ENCODE measurements at places on chromosomes 6 and 20. TPM values are rescaled to one million over a fixed set of nuclear protein-coding genes. Genes with fewer than 3 reads are reported as not detected.
A peak's percentile ranks its signal among the peaks of the same experiment; 100 is the strongest.

GRCh38 chr20:50460608-50461267, 49.4 kb upstream of the PTPN1 start:
- DNase-seq, result peak; percentile 89

SCRT2 gene
- total RNA-seq, result not detected

GRCh38 chr6:154206141-154206540, 150.5 kb downstream of the IPCEF1 start:
- no peak for DNase-seq

FBXO30 gene
- 18.5 TPM for total RNA-seq

DNA sequence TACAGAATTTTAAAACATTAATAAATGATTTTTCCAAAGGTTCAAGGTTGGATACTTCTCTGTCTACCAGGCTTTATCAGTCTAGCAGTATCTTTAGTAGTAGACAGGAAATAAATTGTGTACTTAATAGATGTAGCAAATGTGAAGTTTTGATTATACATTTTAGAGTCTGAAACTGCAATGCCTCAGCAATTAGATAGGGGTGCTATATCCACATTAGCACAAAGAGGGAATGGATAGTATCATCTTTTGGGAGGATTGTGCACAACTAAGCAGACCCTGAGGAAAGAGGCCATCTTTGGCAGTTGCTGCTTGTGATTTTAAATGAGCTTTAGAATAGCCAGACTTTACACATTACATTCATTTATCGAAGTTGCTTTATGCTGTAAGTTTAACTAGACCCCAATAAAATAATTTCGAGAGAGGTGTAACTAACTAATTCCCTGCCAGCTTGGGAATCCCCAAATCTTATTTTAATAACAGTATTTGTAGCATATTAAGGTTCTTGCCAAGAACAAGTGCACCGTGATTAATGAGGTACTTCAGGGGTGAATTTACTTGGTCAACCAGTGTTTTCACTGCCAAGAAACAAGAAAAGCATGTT, 2.8 kb downstream of the KCNQ5 start:
- no peak for DNase-seq

KIF16B gene
- 9.7 TPM for total RNA-seq

DNA sequence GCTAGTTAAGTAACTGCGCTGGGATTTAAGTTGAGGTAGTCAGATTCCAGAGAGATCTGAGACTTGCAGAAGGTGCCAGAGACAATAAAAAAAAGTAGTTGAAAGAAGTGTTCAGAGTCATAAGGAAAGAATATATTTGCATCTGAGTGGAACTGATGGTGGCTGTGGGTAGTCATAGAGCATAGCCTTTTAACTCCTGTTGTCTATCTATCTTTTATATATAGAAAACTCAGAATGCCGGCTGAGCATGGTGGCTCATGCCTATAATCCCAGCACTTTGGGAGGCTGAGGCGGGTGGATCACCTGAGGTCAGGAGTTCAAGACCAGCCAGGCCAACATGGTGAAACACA, 62.0 kb downstream of the CARMIL1 start:
- DNase-seq, result no peak

DNA sequence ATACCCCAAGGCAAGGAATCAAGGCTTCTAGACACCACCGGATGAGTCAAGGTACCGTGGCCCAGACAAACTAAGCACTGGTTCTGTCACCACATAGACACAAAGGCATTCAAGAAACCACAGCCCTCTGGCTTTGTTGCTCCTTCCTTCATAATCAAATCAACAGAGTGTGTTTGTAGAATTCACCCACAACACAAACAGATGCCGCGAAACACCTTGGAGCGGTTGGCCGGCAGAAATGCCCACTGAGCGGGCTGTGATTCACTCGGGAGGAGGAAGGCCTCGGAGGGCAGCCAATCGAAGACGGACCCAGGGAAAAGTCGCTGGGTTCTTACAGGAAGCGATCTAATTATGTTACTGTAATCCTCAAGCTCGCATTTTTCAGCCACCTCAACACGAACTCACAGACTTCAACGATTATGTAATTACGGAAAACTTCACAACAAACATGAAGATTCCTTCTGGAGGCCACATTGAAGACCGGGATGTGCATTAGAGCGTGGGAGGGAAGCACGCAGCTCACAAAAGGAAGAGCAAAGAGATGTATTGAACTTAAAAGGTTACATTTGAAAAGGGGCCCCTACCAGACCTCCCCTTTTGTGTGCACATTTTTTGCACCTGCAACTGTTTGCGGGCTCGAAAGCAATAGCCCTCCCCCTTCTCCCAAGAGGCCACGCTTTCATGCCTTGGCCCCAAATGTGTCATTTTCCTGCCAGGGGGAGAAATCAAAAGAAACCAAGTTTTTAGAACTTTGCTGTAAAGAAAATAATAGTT, 184.7 kb upstream of the PREP start:
- no peak for DNase-seq

DNA sequence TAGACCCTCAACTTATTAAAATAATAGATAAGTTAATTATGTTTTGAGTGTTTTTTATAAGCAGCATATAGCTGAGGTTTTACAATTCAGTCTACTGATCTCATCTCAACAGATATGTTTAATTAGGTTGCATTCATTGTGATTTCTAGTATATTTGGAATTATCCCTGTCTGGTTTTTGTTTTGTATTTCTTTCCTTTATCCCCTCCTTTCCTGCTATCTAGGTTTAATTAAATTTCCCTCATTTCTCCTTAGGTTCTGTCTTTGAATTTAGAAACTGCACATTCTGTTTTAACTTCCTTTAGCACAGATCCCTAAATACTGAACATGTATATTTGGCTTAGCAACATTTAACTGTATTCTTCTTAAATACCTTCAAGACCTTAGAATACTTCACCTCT, 4.9 kb upstream of the SUMO4 start:
- no peak for DNase-seq

DNA sequence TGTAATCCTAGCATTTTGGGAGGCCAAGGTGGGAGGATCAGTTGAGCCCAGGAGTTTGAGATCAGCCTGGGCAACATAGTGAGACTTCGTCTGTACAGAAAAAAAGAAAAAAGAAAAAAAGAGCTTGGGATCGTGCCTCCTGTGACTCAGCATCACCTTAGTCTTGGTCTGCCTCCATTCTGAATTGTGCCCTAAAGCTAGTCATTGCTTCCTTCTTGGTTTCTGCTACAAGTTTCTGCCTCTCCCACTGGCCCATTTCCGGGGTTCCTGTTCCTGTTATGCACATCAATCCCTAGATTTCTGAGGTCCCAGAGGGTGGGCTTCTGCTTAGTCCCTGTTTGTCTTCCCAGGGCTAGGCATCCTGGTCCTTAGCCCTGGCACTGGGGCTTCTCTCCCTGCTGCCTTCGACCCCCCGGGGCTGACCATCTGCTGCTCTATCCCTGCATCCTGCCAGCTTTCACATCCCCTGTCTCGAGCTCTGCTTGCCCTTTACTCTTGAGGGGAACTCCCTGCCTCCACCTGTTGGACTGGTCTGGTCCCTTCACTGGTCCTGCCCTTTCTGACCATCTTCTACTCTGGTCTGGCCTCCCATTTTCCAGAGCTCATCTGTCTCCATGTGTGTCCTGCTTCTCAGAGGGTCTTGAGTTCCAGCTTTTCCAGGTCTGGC, 77.5 kb upstream of the ESR1 start:
- no peak for DNase-seq

DNA sequence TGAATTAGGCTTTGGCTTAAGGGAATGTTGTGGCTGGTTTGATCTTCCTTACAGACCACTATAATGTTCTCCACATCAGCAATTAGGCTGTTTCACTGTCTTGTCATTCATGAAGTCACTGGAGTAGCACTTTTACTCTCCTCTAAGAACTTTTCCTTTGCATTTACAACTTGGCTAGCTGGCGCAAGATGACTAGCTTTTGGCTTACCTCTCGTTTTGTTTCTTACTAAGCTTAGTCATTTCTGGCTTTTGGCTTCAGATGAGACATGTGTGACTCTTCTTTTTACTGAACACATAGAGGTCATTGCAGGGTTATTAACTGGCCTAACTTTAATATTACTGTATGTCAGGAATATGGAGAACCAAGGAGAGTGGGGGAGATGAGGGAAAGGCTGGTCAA, 143.2 kb downstream of the PTCHD4 start:
- no peak for DNase-seq

HSPA1A gene
- total RNA-seq, result 155 TPM

ALDH8A1 gene
- 0.37 TPM for total RNA-seq

- peak; percentile 44 for DNase-seq
Measured at GRCh38 chr20:25058847-25059810, 1.2 kb upstream of the ACSS1 start.

SIRPB1 gene
- 0.17 TPM for total RNA-seq

DNA sequence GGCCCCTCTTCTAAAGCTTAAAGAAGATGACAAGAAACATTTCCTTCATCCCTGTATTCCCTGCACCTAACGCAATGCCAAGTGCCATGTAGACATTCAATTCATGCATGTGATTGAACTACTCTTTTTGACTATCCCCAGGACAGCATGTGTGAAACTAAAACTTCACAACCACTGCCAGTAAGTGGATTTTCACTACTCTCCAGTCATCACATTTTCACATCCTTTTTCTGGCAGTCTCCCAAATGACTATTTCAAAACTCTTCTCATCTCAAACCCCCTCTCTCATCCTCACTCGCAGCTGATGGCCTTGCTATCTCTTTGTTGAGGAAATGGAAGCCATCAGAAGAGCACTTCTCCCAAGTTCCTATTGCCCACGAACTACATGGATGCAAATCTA, 122.6 kb downstream of the OPRM1 start:
- no peak for DNase-seq

DNA sequence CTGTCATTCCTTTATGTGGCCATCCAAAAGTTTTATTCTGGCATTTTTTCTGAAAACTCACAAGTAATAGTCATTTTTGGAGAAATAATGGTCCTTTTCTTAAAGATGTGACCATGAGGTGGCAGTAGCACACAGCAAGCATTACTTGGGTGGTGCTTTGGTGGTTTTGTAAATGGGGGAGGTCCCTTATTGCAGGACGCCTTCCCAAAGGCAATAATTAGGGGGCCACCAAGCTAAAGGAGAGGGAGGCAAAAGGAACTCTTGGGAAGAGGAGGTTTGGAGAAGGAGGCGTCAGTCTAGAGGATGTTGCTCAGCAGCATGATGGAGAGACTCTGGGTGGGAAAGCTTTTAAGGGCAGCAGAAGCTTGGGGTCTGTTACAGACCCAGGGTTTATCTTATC, 422.6 kb upstream of the MMS22L start:
- DNase-seq, result no peak

RARS2 gene
- 38.3 TPM for total RNA-seq

DNA sequence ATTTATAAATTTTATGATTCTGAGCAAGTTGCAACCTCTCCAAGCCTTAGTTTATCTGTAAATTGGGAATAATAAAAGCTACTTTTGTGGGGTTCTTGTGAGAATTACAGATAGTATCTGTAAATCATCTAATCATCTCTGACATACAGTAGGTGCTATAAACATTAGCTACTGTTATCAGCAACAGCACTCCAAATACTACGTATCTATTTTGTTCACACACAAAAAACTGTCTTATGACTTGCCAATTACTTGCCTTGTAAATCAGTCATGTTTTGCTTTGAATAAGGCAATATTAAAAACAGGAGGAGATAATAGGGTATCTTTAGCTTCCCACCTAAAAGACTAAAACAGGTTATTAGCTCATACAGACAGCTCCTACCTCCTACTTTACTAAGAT, 36.7 kb downstream of the DTNBP1 start:
- DNase-seq, result no peak

SUMO4 gene
- total RNA-seq, result 1.3 TPM

DNA sequence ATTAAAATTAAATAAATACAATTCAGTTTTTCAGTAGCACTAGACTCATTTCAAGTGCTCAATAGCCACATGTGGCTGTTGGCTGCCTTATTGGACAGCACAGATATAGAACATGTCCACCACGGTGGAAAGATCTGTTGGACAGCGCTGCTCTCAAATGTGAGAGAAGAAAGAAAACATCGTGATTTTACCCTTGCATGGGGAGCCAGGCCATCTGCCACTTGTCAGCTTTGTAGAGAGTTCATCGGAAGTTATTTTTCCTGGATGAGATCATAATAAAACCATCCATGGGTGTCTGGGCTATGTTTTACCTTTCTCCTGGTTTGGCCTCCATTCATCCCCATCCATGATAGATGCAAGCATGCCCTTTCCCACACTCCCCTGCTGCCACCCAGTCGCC, 5.8 kb upstream of the KIF3B start:
- no peak for DNase-seq

DUSP15 gene
- total RNA-seq, result 0.34 TPM

DNA sequence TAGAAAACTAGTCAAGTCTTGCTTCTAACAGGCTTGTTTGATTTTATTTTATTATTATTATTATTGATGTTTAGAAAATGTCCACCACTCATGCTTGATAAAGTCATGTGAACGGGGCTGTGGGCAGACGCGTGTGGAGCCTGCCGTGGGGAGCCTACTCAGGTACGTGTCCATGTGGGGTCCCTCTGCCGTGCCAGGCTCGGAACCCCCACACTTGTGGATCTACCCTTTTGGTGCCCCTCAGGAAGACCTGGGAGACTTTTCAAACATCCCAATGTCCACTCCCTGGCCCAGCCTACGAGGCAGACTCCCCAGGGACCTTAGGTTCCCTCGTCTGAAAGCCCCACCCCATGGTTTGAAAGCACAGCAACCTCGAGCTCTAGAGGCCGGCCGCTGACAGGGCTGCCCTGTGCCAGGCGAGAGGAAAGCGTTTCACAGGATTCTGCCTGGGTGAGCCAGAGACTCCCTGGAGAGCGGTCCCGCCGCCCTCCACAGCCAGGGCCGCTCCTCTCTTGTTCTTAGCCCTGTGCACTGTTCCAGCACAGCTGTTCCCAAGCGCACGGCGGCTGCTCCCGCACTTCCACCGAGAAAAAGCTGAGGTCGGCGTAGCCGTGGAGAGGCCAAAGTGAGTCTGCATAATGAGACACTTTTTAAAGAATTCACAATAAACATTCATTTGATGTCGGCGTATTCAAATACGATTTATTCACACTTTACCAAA, 249.7 kb downstream of the TTLL2 start:
- no peak for DNase-seq

GRCh38 chr20:22927537-22927936, 107.6 kb upstream of the SSTR4 start:
- DNase-seq, result no peak

GRCh38 chr6:144264270-144265060, 20.7 kb upstream of the UTRN start:
- DNase-seq, result peak; percentile 87

GRCh38 chr6:46058951-46059350, 43.3 kb upstream of the CLIC5 start:
- no peak for DNase-seq

Measured in dermis blood vessel endothelial cell (primary cell).